ENCODE measurements at places on chromosomes 2 and 18.

- no peak for DNase-seq
Observed at GRCh38 chr2:127106457-127106990, 430 bp downstream of the BIN1 start.

- no peak for DNase-seq
Observed at GRCh38 chr2:120857422-120857821, 121.8 kb downstream of the GLI2 start.

DNA sequence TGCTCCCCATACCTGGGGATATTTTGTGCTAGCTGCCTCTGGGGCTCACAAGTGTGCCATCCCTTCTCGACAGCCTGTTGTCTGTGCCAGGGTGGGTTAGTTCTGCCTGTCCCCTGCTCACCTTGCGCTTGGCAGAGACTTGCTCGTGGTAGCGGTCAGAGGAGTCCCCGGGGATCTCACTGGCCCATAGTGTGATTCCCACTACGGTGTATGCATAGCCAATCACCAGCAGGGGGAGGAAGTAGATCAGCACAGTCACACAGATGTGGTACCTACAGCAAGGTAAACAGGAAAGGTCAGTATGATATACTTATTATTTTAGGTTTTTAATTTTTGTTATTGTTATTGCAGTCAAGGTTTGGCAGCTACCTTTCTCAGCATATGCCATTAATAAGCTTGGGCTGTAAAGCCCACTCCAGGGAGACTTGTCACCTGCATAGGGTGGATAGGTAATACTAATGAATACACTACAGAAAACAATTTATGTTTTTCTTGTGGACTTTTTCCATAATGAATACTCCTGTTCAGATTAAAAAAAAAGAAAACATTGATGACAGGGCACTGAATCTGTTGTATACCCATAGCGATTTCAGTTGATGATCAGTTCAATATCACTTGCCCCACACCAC, 95.2 kb downstream of the POLE4 start:
- DNase-seq = no peak

GRCh38 chr2:109028277-109028676, 39.3 kb upstream of the EDAR start:
- no peak for DNase-seq

GRCh38 chr2:67839242-67839641, 223.6 kb downstream of the C1D start:
- DNase-seq = no peak

DNA sequence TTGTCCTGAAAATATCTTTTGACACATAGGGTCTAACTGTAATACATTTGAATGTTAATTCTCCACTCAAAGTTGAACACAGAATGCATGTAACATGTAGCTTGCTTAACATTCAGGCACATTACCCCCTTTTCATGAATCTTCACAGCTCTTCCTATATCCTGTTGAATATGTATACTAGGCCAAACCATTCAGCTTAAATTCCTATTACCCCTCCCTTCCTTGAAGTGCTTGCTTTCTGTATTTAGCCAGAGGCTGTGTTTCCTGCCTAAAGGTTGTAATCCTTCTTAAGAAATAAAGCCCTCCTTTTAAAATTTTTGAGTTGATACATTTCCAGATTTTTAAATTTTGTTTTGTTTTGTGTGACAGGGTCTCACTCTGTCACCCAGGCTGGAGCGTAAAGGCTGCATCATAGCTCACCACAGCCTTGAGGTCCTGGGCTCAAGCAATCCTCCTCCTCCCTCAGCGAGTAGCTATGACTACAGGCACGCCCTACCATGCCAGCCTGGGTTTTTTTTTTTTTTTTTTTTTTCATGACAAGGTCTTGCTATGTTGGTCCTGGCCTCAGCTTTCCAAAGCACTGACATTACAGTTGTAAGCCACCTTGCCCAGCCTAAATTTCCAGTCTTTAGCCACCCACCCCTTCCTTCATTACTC, 357.6 kb downstream of the DSC3 start:
- no peak for DNase-seq

GRCh38 chr2:8491296-8492027, 190.4 kb upstream of the ID2 start:
- DNase-seq = no peak

- DNase-seq = no peak
Observed at GRCh38 chr2:164061129-164061746, 325.4 kb upstream of the FIGN start.

DNA sequence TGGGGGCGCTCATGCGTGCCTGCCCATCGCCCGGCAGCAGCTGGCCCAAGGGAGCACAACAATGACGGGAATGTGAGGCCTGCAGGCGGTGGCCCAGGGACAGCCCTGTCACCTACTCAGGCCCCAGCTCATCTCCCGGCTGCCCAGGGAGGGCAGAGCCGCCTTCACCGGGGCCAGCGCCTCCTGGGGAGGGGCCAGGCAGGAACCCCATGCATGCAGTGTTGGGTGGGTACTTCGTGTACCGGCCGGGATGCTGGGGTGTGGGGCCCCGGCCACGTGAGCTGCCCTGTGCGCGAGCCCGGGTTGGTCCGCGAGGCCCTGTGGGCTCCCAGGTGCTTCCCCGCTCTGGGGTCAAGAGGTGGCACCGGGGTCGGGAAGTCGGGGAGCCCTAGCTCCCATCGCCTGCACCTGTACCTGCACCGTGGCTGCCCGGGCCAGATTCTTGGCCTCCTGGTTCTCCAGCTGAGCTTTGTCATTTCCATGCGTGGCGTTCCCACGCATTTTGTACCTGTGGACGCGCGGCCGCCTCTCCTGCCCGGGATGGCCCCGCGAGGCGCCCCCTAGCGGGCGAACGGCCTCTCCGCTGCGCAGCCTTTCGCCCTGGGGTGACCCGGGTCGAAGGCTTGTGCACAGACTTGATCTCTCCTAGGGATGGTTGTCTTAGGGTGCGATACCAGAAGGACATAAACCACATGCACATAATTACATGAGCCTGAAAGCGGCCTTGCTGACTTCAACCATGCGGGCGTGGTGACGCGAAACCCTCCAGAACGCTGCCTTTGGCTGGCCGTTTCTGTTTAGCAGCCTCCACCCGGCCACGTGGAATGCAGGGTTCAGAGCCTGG, 950 bp downstream of the KLHL30 start:
- no peak for DNase-seq

DNA sequence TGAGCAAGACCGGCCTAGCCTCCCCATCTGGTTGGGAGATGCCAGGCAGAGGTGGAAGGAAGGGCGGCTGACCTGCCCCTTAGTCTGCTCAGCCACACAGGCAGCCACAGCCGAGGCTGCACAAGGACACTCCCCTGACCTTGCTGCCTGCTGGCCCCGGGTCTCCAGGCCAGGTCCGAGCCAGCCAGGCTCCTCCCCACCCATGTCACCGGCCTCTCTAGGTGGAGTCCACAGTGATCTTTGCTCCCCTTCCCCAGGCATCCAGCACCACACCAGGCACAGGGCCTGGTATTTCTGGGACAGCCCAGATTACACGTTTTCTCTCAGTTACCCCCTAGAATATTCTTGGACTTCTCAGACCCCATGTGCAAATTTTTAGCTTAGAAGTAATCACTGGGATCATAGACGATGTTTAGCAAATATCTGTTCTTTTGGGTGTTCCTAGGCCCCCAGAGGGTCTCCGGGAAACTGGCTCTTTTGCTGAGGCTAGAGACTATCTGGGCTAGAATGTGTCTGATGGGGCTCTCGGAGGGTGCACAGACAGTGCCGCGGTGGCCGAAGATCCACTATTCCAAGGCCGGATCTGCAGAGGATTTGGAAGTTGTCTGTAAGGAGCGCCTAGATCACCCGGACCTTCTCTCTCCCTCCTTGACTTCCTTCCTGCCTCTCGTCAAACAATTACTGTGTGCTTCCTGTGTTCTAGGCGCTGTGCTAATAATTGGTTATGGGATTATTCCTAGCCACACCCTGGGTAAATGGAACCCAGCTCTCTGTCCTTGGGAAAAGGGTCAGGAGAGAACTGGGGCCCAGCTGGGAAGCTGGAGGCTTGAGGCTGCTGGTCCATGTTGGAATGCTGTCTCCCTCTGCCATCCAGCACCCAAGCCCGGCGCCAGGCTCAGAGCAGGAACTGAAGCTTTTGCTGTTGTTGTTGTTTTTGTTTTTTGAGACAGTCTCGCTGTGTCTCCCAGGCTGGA, 46.9 kb downstream of the ODC1 start:
- DNase-seq = no peak

DNA sequence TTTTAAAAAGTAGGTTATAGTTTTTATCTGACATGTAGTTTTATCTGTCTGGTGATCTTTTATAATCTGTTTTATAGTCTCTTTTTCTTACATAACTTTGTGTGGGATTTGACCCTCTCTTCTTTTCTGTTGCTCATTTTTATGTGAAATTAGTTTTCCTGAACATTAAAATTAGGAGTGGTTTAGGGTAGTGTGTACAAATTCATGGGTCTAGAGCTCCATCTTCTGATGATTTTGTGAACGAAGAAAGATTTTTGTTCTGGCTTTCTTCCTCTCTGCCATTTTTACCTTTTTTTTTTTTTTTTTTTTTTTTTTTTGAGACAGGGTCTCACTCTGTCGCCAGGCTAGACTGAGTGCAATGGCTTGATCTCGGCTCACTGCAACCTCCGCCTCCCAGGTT, 46.6 kb downstream of the SLC30A6 start:
- no peak for DNase-seq

DNA sequence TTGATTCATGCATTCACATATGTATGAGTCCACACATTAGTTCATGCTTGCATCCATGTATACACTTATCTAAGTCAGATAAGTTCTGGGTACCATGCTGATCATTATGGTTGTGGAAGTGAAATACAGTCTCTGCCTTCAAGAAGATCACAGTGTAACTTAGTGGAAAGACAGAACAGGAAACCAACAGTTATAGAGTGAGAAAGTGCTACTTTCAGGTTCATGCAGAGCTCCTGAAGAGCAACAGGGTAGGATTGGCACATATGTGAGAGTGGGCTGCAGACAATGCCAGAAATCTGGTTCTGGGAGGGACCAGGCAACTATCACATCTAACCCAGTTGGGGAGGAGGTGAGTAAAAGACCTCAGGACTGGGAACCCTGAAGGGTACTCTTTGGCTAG, 35.4 kb upstream of the PGAP1 start:
- DNase-seq = no peak

Data from activated T-helper 1 cell treated with anti-CD3 and anti-CD28 coated beads, Interleukin-2, amount 50 U/mL, for 16 hours (primary cell).